ENCODE measurements at places on chromosomes 3 and 15.

- DNase-seq = no peak
Measured at GRCh38 chr3:46853441-46854415, 9.5 kb downstream of the MYL3 start.

DNA sequence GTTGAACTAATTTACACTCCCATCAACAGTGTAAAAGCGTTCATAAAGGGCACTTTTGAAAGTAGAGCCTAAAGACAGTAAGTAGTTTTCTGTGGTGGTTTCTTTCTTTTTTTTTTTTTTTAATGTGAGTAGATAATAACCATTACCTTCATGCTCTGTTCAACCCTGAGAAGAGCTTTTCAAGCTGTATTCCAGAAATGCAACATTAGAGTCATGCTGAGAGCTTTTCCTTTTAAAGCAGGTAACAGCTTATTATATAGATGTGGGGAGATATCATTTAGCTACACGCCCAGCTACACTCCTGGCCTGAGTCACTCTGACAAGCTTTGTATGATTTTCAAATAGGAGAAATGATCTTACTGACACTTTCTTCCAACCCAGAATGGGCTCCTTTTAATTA, 96.2 kb upstream of the ARHGEF26 start:
- DNase-seq = no peak

- DNase-seq = no peak
Measured at GRCh38 chr3:66762916-66763693, 235.0 kb upstream of the KBTBD8 start.

DNA sequence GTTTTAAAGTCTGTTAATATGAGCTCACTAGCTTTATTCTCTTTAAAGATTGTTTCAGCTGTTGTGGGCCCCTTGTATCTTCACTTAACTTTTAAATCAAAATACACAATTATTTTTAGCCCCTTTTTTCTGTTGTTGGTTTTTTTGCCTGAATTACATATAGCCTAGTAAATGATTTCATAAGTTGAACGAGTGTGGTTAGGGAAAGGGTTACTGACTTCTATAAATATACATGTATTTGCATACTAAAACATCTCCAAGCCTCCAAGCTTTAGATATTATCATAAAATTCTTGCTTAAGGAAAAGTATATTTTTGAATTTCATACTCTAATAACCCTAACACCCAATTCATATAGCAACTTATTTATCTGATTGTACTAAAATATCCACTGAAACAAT, 73.2 kb upstream of the ARL6 start:
- no peak for DNase-seq

- DNase-seq = no peak
Measured at GRCh38 chr15:79117442-79118204, 27.0 kb upstream of the RASGRF1 start.

DNA sequence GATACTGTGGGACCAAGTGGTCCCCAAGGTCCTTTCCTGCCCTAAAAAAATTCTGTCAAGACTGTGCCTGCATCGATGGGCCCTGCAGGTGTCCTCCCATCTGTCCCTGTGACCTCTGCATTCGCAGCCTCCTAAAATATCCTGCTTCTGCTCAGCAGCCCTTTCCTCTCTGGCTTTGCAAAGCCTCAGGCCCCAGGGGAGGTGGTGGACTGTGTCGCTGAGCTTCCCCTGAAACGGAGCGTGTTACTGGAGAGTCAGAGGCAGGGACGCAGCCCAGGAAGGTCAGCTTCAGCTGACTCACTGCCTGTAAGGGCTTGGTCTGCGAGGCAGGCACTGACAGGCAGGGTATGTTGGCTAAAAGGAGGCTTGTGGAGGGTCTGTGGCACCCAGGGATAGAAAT, 110.0 kb downstream of the RAB11A start:
- no peak for DNase-seq

DNA sequence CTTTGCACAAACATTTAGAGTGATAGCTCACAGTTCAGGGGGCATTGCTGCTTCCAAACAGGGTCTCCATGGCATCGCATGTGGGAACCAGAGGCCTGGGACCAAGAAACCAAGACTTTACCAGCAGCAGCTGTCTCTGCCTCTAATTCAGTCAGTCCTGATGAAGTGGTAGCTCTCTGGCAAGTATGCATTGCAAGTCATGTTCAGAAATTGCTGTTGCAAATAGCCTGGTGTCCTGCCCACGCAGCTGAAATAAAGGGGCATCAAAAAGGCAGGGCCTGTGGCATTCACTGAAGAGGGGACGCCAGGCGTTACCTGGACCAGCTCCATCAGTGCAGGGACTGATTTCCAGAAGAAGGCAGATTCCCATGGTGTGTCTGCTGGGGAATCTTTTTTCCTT, 121.3 kb downstream of the CD47 start:
- no peak for DNase-seq

DNA sequence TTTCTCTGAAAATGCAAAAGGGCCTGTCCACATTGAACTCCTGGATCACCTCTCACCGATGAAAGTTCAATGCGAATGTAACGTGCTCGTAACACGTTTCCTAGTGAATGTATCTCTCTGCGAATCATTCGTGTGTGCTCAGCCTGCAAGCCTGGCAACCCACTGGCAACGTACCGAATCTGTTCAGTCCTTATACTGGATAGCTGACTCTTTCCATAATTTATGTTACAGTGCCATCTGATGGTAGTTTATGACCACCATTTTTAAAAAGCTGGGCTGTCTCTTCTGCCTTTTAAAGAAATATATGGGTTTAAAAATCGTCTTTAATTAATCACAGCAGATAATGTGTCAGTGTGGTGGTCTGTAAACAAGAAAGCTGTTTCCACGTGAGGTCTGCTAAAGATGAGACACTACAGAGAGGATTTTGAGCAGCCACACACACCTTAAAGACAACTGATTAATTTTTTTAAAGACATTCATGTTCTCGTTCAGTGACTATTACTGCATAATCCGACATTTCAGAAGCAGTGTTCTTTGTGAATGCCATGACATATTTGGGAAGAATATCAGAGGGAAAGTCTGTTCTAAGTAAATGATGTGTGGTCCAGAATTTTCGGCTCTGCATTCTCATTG, 69.4 kb upstream of the FOXP1 start:
- DNase-seq = peak; percentile 11

DNA sequence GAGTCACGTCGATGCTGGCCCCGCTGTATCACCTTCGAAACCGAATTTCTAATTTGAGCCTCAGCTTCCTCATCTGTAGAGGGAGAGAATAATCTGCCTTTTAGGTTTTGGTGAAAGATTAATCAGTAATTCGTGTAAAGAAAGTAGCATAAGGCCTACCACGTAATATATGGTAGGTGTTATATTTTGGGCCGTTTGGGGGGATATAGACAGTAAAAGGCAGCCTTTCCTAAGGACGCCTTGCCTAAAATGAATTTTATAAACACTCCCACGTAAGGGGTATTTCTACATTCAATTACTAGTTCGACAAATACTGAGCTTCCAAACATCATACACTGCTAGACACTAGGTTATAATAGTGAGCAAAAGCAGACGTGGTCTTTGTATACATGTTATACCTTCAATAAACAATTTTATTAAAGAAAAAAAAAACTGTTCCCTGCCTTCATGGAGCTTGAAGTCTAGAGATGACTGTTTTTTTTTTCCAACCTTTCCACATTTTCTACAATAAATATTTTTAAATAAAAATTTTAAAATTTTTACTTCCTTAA, 737 bp downstream of the JAGN1 start:
- DNase-seq = no peak

- DNase-seq = no peak
Measured at GRCh38 chr3:155431856-155432570, 138.5 kb upstream of the STRIT1 start.

DNA sequence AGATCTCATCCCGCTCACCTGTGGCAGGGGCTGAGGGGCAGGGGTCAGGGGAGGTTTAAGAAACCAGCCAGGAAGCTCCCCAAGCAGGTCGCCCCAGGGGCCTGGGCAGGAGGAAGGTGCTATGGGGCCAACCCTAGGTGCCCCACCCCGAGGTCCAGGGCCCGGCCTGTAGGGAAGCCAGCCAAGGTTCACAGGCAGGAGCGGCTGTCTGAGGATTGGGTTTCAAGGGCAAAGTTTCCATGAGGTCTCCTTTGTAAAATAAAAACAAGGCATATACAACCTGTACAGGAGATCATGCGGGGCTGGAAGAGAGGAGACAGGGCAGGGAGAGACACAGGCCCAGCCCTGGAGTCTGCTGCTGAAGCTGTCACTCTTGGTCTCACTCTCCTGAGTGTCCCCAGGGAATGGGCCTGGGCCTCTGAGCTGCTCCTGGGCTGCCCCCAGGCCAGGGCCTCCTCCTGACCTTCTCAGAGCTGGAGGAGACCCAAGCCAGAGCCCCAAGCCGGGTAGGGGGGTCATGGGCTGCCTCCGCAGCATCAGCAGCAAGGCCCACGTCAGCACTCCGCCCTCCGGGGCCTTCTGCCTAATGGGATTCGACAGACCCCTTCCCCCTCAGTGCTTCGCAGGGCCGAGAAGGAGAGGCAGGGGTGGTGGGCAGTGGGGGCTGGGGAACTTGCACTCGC, 5.5 kb downstream of the CPLX3 start:
- DNase-seq = no peak

DNA sequence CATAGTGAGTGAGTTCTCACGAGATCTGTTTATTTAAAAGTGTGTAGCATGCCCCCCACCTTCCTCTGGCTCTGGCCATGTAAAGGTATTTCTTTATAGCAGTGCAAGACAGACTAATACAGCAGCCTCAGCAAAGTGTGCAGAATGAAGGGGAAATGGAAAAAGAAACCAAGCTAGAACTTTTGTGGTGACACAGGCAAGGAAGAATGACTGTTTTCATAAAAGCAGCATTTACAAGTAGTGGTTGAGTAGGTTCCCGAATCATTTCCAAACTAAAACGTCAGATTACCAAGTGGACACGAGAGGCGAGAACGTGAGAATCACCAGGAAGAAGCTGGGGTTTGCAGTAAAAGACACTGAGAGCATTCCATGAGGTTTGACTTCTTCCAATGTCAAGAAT, 100.2 kb upstream of the AKAP13 start:
- DNase-seq = no peak

Measured in stimulated activated CD4-positive, alpha-beta T cell treated with anti-CD3 and anti-CD28 coated beads, Interleukin-15, amount 100 ng/mL, for 48 hours (primary cell).